ENCODE measurements at places on chromosomes 1 and 21.

- no peak overlapping the region for H3K27ac ChIP-seq
- H3K36me3 ChIP-seq: no peaks in the 10 kb centered on the region
- peaks cover 63% of the 10 kb centered on the region for H3K27me3 ChIP-seq
- no peak for DNase-seq
- peak overlapping the region; percentile 34 for H3K4me3 ChIP-seq
- peaks cover 20% of the 10 kb centered on the region for H3K4me1 ChIP-seq
Observed at GRCh38 chr1:63329621-63330330, 7.4 kb downstream of the FOXD3 start.

DNA sequence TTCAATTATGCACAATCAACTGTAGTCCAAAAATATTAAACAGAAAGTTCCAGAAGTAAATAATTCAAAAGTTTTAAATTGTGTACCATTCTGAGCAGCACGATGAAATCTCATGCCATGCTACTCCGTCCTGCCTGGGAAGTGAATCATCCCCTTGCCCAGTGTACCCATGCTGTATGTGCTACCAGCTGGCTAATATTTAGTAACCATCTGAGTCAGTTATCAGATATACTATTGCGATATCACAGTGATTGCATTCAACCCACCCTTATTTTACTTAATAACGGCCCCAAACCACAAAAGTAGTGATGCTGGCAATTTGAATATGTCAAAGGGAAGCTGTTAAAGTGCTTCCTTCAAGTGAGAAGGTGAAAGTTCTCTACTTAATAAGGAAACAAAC is 56.2 kb downstream of the EVI5 start:
- H3K27me3 ChIP-seq: no peaks in the 10 kb centered on the region
- H3K27ac ChIP-seq: no peak overlapping the region
- H3K4me3 ChIP-seq: no peak overlapping the region
- DNase-seq: no peak

GRCh38 chr1:204003536-204003935 is 69.4 kb upstream of the SOX13 start:
- H3K4me3 ChIP-seq: no peak overlapping the region
- no peaks in the 10 kb centered on the region for H3K27me3 ChIP-seq
- DNase-seq: no peak
- H3K4me1 ChIP-seq: peaks cover 5% of the 10 kb centered on the region

GRCh38 chr1:222654849-222655248 is 37.0 kb downstream of the MIA3 start:
- DNase-seq: no peak
- no peak overlapping the region for H3K4me3 ChIP-seq
- no peaks in the 10 kb centered on the region for H3K4me1 ChIP-seq
- H3K36me3 ChIP-seq: peaks cover 49% of the 10 kb centered on the region
- no peak overlapping the region for H3K27ac ChIP-seq
- no peaks in the 10 kb centered on the region for H3K27me3 ChIP-seq

GRCh38 chr1:7868070-7868780 is 15.4 kb upstream of the UTS2 start:
- no peaks in the 10 kb centered on the region for H3K36me3 ChIP-seq
- no peaks in the 10 kb centered on the region for H3K27me3 ChIP-seq
- H3K27ac ChIP-seq: no peak overlapping the region
- DNase-seq: no peak
- H3K4me1 ChIP-seq: no peaks in the 10 kb centered on the region
- H3K4me3 ChIP-seq: no peak overlapping the region

- H3K4me3 ChIP-seq: no peak overlapping the region
- no peaks in the 10 kb centered on the region for H3K36me3 ChIP-seq
- H3K4me1 ChIP-seq: no peaks in the 10 kb centered on the region
Observed at GRCh38 chr1:169900571-169900970, 6.9 kb upstream of the SCYL3 start.

DNA sequence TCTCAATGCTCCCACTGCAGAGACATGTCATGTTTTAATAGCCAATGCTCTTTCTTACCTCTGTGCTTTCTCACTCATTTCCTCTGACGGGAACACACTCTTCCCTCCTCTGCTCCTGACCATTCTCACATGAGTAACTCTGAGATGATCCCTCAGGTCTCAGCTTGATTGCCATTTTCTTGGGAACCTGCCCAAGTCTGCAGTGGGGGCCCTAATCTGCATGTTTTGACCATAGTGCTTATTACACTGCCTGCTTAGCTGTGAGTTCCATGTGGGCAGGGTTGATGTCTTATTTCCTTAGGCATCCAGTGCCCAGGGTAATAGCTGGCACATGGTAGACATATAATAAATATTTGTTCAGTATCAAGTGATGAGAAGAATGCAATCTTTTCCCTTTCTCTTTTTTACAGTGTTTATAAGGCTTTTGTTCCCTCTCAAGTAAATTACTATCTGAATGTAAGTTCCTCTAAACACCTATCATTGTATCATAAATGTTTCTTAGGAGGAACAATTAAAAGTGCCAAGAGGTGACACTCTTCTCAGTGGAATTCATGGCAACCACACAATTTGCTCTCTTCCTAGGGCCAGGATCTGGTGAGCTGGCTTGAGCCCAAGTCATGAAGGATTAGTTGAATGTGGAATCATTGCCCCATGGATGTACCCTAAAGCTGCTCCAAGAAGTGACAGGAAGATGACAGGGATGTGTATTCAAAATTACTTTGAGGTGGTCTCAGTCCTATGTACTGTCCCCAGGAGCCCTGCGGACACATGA is 485.4 kb upstream of the USP24 start:
- H3K4me3 ChIP-seq: no peak overlapping the region
- no peaks in the 10 kb centered on the region for H3K36me3 ChIP-seq
- no peak overlapping the region for H3K27ac ChIP-seq
- H3K27me3 ChIP-seq: no peaks in the 10 kb centered on the region

DNA sequence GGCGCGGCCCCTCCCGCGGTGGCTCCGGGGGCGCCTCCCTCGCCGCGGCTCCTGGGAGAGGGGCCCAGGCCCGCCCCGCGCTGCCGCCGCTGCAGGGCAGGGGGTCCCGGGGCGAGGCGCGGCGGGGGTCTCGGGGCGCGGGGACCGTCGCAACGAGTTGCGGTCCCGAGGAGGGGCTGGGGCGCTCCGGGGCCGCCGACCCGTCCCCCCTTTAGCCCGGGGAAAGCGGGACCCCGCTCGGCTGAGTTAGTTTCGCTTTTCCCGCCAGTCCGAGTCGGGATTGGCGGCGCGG is 493 bp downstream of the SPSB1 start:
- H3K27ac ChIP-seq: no peak overlapping the region
- DNase-seq: no peak
- peaks cover 8% of the 10 kb centered on the region for H3K4me1 ChIP-seq
- no peaks in the 10 kb centered on the region for H3K27me3 ChIP-seq
- peak overlapping the region; percentile 80 for H3K4me3 ChIP-seq

DNA sequence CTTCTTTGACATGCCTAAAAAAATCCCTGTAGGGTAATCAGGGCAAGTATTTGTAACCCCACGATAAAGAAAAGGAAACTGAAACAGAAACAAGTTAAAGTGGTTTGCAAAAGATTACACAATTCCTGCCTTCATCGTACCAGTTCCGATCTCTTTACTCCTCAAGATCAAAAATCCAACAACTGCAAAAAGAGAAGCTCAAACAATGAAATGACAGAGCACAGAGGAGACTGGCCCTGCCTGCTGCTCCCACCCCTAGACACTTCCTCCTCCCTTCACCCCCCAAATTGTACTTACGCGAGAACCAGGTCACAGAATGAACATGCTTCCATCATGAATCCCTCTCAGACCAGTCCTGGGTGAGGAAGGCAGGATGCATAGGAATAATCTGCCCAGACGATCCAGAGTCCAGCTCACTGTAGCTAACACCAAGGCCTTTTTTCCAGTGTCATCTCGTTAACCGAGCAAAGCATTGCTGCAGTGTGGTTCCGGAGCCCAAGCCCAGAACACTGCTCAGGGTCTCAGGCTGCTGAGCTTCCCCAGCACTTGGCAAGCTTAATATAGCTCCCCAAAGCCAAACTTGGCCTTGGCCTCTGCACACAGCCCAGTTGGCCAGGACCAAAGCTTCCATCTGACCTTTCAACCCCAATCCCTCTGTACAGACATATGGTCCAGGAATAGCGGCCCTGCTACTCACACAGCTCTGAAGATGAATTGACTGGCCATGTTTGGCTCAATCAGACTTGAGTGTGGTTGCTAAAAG is 20.3 kb downstream of the RXRG start:
- H3K27me3 ChIP-seq: no peaks in the 10 kb centered on the region
- no peaks in the 10 kb centered on the region for H3K36me3 ChIP-seq
- H3K4me3 ChIP-seq: no peak overlapping the region
- H3K27ac ChIP-seq: no peak overlapping the region
- no peaks in the 10 kb centered on the region for H3K4me1 ChIP-seq

- no peak overlapping the region for H3K4me3 ChIP-seq
- no peaks in the 10 kb centered on the region for H3K36me3 ChIP-seq
- no peaks in the 10 kb centered on the region for H3K27me3 ChIP-seq
Observed at GRCh38 chr1:12209495-12209832, 20.4 kb upstream of the VPS13D start.

DNA sequence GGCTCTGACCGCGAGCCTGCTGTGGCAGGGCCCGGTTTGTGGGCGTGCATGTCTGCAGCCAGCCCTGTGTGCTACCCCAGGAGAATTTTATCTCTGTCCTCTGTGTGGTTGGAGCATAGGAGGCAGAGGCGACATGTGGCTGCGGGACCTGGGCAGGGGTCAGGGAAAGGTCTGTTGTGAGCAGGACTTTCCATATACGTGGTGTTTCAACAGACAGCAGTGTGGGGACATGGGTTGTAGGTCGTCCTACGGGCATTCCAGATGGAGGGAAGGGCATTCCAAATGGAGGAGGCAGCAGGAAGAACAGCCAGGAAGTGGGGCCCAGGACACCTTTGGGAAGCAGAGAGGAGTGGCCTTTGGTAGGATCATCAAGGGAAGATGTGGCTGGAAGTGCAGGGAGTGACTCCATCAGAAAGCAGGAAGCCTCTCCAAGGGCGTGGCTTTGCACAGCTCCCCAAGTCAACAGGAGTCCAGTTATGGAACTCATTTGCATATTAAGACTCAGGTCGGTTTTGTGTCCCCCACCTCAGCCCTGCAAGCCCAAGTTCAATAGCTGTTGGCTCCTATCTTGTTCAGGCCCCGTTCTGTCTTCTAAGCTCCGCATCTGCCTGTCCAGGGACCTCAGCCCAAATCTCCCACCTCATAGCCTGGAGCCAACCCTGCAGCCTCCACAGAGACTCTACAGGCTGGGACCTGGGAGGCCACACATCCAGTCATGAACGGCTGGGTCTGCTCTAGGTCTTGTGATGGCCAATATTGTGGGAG is 309.1 kb downstream of the MATN1 start:
- no peaks in the 10 kb centered on the region for H3K36me3 ChIP-seq
- H3K27me3 ChIP-seq: no peaks in the 10 kb centered on the region
- DNase-seq: peak; percentile 30
- no peak overlapping the region for H3K4me3 ChIP-seq
- H3K27ac ChIP-seq: no peak overlapping the region
- H3K4me1 ChIP-seq: peaks cover 3% of the 10 kb centered on the region

GRCh38 chr1:245401881-245402587 is 247.2 kb downstream of the KIF26B start:
- no peak for DNase-seq
- no peak overlapping the region for H3K27ac ChIP-seq
- H3K27me3 ChIP-seq: no peaks in the 10 kb centered on the region
- H3K4me1 ChIP-seq: no peaks in the 10 kb centered on the region
- H3K4me3 ChIP-seq: no peak overlapping the region

GRCh38 chr1:10874351-10874750 is 77.9 kb upstream of the CASZ1 start:
- H3K36me3 ChIP-seq: no peaks in the 10 kb centered on the region
- H3K4me3 ChIP-seq: no peak overlapping the region

- H3K27ac ChIP-seq: no peak overlapping the region
- H3K36me3 ChIP-seq: no peaks in the 10 kb centered on the region
- H3K27me3 ChIP-seq: no peaks in the 10 kb centered on the region
- peaks cover 3% of the 10 kb centered on the region for H3K4me1 ChIP-seq
Observed at GRCh38 chr1:153602749-153603148, 10.2 kb downstream of the S100A16 start.

GRCh38 chr1:183267646-183268431 is 81.8 kb downstream of the LAMC2 start:
- H3K27ac ChIP-seq: no peak overlapping the region
- H3K27me3 ChIP-seq: no peaks in the 10 kb centered on the region
- DNase-seq: no peak
- H3K36me3 ChIP-seq: no peaks in the 10 kb centered on the region
- no peak overlapping the region for H3K4me3 ChIP-seq

- H3K36me3 ChIP-seq: no peaks in the 10 kb centered on the region
- H3K4me3 ChIP-seq: no peak within 1 kb of the TSS
- DNase-seq: no peak
- no peak within 1 kb of the TSS for H3K27ac ChIP-seq
Observed at GRCh38 chr1:158471920-158472319, at the start of gene OR10R2. OR10R2 (plus strand) TSS chr1:158472220; CDS start chr1:158472326, 106 bp downstream.

GRCh38 chr1:28244549-28245251 is 8.8 kb downstream of the ATP5IF1 start:
- H3K4me3 ChIP-seq: no peak overlapping the region
- H3K27me3 ChIP-seq: no peaks in the 10 kb centered on the region
- no peaks in the 10 kb centered on the region for H3K36me3 ChIP-seq
- DNase-seq: no peak

GRCh38 chr1:212503714-212504113 is 71.0 kb downstream of the NENF start:
- H3K36me3 ChIP-seq: no peaks in the 10 kb centered on the region
- H3K4me1 ChIP-seq: peaks cover 4% of the 10 kb centered on the region
- no peaks in the 10 kb centered on the region for H3K27me3 ChIP-seq
- no peak for DNase-seq
- H3K4me3 ChIP-seq: no peak overlapping the region
